ENCODE measurements at places on chromosomes 6 and 20. TPM values are rescaled to one million over a fixed set of nuclear protein-coding genes. Genes with fewer than 3 reads are reported as not detected.

The MUCL3 gene
- total RNA-seq: not detected

The ADAM33 gene
- total RNA-seq: not detected

The EDN3 gene
- total RNA-seq: not detected

- DNase-seq: no peak
Measured at GRCh38 chr6:134081506-134081905, 29.1 kb upstream of the SLC2A12 start.

DNA sequence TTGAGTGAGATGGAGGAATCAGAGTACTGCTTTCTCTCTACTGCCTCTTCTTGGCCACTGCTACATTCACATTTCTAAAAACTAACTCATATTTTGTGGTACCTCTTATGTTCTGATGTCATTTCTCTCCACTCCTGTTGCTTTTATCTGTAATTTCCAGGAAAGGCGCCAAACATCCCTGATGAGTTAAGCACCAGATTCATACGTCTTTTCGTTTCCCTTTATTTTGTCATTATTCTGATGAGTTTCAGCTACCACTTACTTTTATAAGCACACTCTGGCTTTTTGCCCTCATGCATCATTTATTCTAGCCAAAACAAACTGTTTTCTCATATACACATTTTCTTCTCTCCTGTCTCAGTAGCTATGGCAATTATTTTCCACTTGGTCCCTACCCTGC lies 680.0 kb downstream of the RNF144B start:
- DNase-seq: no peak

DNA sequence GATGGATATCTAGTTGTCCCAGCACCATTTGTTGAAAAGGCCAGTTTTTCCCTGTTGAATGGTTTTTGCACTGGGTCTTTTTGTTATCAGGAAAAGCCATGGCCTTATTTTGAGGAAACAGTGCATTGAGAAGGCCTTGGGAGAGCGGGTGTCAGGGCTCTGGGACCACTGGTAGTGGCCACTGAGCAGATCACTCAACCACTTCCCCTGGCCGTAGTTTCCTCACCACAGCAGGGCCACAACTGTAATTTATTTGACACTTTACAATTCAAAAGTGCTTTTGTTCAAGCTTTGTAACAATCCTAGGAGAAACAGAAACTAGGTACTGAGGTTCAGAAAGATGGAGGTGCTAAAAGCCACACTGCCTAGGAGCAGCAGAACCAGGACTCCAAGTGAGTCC lies 281.8 kb downstream of the GMDS start:
- DNase-seq: no peak

DNA sequence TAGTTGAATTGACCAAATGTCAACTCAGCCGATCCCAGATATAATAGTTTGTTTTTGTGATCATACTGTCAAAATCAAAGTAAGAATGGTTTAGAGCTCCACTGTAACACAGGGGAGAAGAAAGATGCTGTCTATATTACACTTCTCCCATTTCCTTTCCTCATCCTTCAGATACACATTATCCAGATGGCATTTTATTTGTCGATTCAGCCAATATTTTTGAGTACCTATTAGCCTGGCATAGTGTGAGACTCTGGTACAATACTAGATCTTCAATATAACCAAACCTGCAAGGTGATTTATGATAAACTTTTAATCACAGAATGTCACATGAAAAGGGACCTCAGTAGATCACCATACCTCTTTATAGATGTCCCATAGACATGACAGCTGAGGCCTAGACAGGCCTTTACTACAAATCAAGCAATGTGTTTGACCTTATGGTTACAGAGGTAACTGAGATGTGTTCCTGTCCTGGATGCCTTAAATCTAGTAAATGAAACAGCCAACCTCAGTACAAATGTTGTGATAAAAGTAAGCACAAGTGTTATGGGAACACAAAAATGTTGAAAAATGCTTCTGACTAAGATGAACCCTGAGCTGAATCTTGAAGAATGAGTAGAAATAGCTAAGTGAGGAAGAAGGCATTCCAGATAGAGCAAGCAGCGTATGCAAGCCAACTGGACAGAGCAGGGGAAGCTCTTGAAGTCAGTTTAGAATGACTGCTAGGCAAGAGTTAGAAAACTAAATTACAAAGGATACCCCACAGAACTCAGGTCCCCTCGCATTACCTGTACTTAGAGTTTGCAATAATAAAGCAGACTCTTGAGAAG lies 1.9 kb downstream of the FBXO9 start:
- peak; percentile 46 for DNase-seq

GRCh38 chr6:25054469-25054868 lies 118.7 kb upstream of the RIPOR2 start:
- DNase-seq: no peak

Measured in K562 (cell line).